ENCODE measurements at places on chromosomes 4 and X. TPM values are rescaled to one million over a fixed set of nuclear protein-coding genes. Genes with fewer than 3 reads are reported as not detected.

The CTSO gene
- polyA plus RNA-seq, result 5.0 TPM

The CLDN2 gene
- 1.8 TPM for polyA plus RNA-seq

The PAGE4 gene
- polyA plus RNA-seq, result 9.7 TPM

The FGF13 gene
- polyA plus RNA-seq, result 1.4 TPM

GRCh38 chr4:19650903-19651864, 600.5 kb upstream of the SLIT2 start:
- no peaks in the 10 kb centered on the region for H3K36me3 ChIP-seq
- H3K4me1 ChIP-seq, result no peaks in the 10 kb centered on the region
- no peak for DNase-seq
- no peak overlapping the region for H3K27ac ChIP-seq
- no peak overlapping the region for H3K4me3 ChIP-seq
- H3K27me3 ChIP-seq, result no peaks in the 10 kb centered on the region

DNA sequence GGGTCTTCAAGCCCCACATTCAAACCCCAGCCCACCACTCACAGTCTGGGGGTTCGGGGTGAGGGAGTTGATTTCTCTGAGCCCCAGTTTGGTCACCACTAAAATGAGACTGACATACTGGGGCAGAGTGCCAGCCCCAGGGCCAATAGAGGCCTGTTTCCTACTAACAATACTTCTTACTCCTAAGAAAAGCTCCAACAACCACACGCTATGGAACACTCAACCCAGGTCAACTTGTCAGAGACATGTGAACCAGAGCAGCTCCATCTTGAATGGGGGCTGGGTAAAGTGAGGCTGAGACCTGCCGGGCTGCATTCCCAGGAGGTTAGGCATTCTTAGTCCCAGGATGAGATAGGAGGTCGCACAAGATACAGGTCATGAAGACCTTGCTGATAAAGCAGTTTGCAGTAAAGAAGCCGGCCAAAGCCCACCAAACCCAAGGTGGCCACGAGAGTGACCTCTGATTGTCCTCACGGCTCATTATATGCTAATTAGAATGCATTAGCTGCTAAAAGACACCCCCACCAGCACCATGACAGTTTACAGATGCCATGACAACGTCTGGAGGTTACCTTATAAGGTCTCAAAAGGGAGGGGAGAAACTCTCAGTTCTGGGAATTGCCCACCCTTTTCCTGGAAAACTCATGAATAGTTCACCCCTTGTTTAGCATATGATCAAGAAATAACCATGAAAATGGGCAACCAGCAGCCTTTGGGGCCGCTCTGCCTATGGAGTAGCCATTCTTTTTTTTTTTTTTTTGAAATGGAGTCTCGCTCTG, 26.6 kb upstream of the HTRA3 start:
- H3K36me3 ChIP-seq, result peaks cover 2% of the 10 kb centered on the region
- H3K27ac ChIP-seq, result peak overlapping the region; percentile 59
- no peak for DNase-seq
- H3K4me1 ChIP-seq, result no peaks in the 10 kb centered on the region
- no peaks in the 10 kb centered on the region for H3K27me3 ChIP-seq
- H3K4me3 ChIP-seq, result no peak overlapping the region

DNA sequence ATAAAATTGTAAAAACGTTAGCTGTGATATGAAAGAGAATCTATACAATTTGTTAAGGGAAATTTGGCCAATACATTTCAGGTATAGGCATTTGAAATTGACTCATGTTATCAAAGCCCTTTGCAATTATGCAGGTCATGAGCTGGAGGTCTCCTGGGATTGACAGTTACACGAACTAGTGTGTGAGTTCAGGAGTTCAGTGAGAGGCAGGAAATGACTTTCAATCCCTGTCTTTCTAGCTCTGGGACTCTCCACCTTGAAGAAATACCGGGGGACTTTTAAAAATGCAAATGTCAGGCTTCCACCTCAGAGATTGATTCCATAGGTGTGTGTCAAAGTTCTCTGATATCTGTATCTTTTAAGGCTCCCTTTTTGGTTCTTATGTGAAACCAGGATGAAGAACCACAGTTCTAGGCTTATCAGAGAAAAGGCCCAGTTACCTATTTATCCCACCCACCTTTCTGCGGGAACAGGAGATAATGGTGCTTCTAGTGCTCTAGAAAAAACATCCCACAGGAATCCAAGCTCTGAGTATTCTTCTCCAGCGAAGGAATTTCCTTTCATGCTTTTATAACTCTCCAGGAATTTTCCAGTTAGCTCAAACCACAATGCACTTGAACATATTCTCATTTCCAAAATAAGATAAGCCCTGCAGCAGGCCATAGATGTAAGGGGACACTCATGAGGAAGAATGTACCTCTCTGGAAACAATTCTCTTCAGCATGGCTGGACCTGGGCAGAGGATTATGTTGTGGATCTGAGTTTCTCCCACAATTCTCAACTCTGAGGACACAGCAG, 501.0 kb downstream of the IDS start:
- no peak overlapping the region for H3K4me3 ChIP-seq
- H3K4me1 ChIP-seq, result no peaks in the 10 kb centered on the region
- H3K27me3 ChIP-seq, result peaks cover 9% of the 10 kb centered on the region
- no peak overlapping the region for H3K27ac ChIP-seq
- DNase-seq, result no peak

DNA sequence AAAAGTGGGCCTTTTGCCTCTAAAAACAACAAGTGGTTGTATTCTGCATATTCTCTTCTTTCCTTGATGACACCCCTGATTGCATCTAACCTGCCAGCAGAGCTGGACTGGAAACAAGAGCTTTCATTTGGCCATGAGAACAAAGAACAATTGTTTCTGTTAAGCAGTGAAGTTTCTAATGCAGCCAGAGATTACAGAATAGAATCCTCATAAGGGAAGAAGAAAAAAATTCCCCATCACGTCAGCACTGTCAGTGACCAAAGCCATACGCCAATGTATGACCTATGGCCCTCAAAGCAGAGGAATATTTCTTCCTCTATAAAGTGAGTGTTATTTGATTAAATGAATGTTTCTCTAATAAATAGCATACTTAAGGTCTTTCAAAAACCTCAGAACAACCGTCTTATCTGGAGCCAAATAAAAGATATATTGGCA, 529.1 kb upstream of the INTU start:
- no peak overlapping the region for H3K27ac ChIP-seq
- H3K27me3 ChIP-seq, result no peaks in the 10 kb centered on the region
- no peak for DNase-seq

- H3K4me3 ChIP-seq, result no peak overlapping the region
- H3K27ac ChIP-seq, result peak overlapping the region; percentile 84
- H3K27me3 ChIP-seq, result no peaks in the 10 kb centered on the region
- peak; percentile 64 for DNase-seq
These were observed 29.0 kb downstream of the NOP14 start for GRCh38 chr4:2934077-2934812.
